ENCODE measurements at places on chromosomes 13 and 19.

- no peak for DNase-seq
Measured at GRCh38 chr13:74820809-74821208, 661.2 kb downstream of the TBC1D4 start.

DNA sequence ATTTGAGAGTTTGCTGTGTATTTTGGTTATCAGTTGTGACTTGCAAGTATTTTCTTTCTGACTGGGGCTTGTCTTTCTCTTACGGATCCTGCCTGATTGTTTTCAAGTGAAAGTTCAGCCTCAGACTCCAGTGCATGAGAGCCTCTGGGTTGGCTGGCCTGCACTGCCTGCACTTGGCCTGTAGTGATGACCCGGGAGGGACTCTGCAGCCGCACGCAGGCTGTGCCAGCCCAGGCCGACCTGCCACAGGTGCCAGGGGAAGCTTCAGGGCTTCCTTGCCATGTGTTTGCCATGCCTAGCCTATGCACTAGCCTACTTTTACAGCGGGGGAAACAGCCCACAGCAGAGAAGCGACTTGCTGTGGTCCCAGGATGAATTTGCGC lies 77.0 kb downstream of the KDM4B start:
- DNase-seq, result no peak

DNA sequence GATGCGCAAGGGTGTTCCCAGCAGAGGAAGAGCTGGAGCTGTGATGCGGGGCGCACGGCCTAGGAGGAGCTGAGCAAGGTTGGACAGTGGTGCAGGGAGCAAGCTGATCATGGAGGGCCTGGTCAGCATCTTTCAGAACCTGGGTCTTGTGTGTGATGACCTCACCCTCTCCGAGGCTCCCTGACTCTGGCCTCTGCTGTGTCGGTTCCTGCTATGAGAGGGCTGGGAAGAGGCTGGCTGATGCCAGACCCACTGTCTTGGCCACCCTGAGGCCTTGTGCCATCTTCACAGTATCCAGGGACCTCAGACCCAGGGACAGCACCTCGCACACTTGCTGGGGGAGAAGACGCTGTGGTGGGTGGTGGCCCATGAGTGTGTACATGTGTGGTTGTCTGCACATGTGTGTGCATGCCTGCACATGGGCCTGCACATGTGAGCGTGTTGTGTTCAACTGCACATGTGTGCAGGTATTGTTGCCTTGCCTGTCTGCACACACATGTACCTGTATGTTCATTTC lies 16.5 kb upstream of the C13orf46 start:
- DNase-seq, result no peak

GRCh38 chr19:18319591-18320135 lies 3.2 kb downstream of the LSM4 start:
- no peak for DNase-seq

DNA sequence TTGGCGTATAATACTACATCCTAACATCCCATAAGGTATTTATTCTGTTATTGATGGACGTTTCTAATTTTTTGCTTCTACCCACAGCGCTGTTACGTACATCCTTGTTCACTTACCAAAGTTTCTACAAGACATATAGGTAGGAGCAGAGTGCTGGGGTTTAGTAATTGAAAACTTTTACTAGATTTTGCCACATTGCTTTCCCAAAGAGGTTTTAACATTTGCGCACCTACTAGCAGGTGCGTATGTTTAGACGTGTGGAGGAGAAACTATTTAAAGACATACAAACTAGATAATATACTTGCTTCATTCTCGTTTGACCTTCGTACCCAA lies 559 bp upstream of the RPL21 start:
- no peak for DNase-seq

- peak; percentile 8 for DNase-seq
Measured at GRCh38 chr13:37029617-37030016, 29.0 kb downstream of the EXOSC8 start.

DNA sequence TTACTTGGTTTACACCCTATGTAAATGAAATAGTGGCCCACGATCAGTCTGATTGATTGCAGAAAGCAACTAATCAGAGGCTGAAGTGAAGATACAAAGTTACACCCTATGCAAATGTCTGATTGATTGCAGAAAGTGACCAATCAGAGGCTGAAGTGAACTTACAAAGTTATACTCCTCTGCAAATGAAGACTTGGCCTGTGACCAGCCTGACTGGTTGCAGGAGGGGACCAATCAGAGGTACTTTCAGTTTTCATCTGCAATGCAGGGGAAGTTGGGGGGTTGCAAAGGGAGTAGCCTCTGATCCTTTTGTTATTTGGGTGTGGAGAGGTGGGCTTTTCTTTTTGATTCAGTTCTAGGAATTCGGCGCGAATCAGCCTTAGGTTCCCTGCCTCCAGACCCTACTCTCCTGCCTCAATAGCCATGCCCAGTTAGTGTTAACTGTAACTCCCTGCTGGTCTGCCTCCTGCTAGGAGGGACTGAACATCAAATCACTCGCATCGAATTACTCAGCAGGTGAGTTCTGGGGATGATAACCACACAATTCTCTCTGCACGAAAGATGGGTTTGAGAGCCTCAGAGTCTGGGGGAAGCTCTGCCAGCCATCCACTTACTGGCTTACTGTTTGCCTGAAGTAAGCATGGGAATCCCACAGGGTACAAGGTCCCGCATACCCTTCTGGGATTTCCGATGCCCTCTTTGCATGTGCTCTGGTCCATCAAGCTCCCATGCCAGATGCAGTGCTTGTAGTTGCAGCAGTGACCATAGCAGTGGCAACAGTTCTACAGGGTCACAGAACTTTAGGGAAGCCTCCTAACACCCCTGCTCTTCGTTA lies 7.5 kb downstream of the ARL11 start:
- DNase-seq, result no peak

- peak; percentile 63 for DNase-seq
Measured at GRCh38 chr13:67147342-67148133, 82.6 kb downstream of the PCDH9 start.

- DNase-seq, result no peak
Measured at GRCh38 chr19:53906211-53907192, 2.6 kb upstream of the CACNG7 start.

- no peak for DNase-seq
Measured at GRCh38 chr19:48991873-48992580, 1.1 kb downstream of the GYS1 start.

GRCh38 chr13:55347528-55347927 lies 1793.2 kb upstream of the PRR20A start:
- no peak for DNase-seq

- DNase-seq, result no peak
Measured at GRCh38 chr13:46119883-46120614, 15.2 kb upstream of the CPB2 start.

GRCh38 chr13:29925457-29926097 lies 75.2 kb upstream of the UBL3 start:
- DNase-seq, result peak; percentile 60

DNA sequence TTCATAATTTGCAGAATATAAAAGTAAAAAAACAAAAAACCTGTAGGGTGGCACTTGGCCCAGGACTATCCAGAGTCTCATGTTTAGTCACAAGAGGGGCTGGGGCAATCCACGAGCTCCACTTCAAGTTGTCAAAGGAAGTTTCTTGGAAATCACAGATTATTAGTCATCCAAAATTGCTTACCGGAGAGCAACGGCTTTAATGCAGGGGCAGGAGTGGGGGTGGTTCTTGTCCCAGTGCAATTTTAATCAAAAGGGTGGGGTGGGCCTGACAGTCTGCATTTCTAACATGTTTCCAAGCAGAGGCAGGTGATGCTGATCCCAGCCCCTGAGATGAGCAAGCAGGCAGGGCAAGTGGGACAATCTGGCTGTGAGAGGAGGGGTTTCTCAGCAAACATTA lies 233.9 kb downstream of the ABCC4 start:
- DNase-seq, result no peak

GRCh38 chr13:96993634-96994016 lies 651 bp downstream of the OXGR1 start:
- DNase-seq, result no peak

DNA sequence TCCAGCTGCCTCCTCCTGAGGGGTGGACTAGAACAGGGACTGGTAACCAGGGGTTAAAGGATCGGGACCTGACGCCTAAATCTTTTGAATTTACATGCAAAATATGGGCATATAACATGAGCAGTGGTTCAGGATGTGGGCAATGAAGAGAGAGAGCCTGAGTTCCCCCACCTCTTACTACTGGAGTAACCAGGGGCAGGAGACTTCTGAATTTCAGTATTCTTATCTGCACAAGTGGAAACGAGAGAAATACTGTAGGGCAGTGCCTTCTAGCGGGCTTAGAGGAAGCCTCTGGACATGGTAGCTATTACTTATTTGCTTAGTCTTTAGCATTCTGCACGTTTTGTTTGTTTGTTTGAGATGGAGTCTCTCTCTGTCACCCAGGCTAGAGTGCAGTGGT lies 26.3 kb downstream of the BCAT2 start:
- no peak for DNase-seq

DNA sequence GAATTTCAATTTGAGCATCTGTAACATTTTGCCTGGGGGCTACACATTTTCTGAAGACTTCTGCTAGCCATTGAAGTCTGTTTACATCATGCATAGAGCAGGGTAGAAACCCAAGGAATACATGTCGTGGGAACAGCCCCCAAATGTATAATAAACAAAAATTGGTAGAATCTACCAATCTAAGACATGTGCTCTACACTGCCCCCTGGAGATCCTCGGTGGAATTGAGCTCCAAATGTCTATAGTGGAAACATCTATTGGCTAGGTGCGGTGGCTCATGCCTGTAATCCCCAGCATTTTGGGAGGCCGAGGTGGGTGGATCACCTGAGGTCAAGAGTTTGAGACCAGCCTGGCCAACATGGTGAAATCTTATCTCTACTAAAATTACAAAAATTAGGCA lies 57.3 kb downstream of the MBD3L2B start:
- no peak for DNase-seq

All from fibroblast of skin of left biceps (primary cell).